ENCODE measurements at places on chromosomes 7 and 10.

GRCh38 chr7:105011141-105011830 is 2.7 kb upstream of the KMT2E start:
- no peak for DNase-seq

DNA sequence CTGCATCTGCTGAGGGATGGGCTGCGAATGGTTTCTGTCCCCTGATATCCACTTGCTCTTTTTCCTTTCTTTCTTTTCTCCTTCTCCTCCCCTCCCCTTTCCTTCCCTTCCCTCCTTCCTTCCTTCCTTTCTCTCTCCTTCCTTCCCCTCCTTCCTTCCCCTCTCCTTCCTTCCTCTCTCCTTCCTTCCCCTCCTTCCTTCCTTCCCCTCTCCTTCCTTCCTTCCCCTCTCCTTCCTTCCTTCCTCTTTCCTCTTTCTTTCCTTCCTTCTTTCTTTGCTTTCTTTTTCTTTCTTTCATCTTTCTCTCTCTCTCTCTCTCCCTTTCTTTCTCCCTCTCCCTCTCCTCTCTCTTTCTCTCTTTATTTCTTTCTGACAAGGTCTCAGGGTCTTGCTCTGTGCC is 20.2 kb upstream of the SPDYE1 start:
- no peak for DNase-seq

- no peak for DNase-seq
Measured at GRCh38 chr10:87646935-87647334, 12.7 kb upstream of the PAPSS2 start.

- DNase-seq = no peak
Measured at GRCh38 chr7:83118347-83119025, 44.2 kb downstream of the PCLO start.

- DNase-seq = no peak
Measured at GRCh38 chr7:108972004-108972403, 402.3 kb downstream of the DNAJB9 start.

DNA sequence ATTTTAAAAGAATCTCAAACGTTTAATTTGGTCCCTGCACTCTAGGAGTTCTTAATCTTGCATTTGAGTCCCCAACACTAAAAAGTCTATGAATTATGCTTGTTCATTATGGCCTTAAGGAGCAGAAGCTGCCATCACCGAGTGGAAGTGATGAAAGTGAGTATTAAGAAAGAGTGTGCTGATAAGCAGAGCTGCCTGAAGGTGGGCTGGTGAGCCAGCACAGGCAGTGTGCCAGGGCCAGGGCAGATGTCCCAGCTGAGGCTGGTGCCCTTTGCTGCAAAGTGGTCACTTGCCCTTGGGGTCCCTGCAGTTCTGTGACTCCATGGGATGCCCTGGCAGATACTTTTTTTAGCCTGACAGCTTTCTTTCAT is 72.9 kb upstream of the LOXL4 start:
- DNase-seq = no peak

GRCh38 chr10:115860182-115861107 is 412.6 kb downstream of the GFRA1 start:
- DNase-seq = no peak

GRCh38 chr10:122307669-122308416 is 36.7 kb downstream of the BTBD16 start:
- DNase-seq = no peak

GRCh38 chr10:61284222-61284890 is 168.8 kb downstream of the TMEM26 start:
- DNase-seq = no peak

DNA sequence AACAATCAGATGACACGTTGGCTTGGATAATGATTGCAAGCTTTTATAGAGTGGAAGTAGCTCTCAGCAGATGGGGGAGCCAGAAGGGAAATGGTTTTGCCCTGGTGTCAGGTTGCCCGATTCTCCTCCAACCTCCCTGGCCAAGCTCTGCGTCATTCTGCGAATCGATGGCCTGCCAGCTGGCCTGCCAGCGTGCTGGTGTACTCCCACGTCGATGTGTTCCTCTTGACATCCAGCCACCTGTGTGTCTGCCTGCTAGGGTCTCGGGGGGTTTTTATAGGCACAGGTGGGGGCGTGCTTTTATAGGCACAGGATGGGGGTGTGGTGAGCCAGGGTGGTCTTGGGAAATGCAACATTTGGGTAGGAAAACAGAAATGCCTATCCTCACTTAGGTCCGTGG is 4.6 kb downstream of the NET1 start:
- no peak for DNase-seq

DNA sequence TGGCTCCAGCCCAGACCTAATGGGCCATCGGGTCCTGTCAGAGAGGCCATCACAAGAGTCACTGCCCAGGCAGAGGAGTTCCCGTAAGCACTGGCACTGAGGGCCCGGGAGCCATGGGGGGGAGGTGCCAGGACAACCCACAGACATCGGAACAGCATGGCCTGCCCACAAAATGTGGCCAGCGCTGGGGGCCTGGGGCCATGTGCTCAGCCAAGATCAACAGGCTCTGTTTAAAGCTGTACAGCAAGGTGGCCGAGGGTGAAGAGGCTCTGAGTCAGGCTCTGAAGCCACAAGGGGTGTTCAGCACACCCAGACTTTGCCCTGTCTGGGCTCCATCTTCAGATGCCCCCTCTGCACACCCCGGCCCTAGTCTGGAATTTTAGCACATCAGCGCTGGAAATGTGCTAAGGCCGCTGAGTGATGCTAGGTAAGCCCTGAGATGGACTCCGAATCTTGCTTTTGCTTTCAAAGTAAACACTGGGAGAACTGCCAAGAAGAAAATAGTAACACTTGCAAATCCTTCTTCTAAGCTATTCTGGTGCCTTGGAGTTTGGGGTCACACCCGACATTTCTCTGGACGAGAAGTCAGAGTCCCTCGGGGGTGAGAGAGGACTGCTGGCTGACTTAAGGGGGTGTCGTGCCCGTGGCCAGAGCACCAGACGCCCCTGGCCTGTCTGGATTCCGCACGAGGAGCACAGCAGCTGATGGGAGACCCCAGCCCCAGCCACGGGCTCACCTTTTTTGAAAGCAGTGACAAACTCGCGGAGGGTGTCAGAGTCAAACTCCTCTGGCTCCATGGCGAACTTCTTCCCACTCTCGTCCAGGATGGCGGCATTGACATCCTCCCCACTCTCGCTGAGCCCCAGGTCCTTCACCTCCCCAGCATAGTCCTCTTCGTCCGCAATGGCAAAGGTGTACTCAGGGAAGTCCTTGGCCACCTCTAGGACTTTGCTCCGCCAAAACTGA is 23.6 kb downstream of the PDIA4 start:
- no peak for DNase-seq

GRCh38 chr10:126734015-126734414 is 63.5 kb upstream of the C10orf90 start:
- no peak for DNase-seq

DNA sequence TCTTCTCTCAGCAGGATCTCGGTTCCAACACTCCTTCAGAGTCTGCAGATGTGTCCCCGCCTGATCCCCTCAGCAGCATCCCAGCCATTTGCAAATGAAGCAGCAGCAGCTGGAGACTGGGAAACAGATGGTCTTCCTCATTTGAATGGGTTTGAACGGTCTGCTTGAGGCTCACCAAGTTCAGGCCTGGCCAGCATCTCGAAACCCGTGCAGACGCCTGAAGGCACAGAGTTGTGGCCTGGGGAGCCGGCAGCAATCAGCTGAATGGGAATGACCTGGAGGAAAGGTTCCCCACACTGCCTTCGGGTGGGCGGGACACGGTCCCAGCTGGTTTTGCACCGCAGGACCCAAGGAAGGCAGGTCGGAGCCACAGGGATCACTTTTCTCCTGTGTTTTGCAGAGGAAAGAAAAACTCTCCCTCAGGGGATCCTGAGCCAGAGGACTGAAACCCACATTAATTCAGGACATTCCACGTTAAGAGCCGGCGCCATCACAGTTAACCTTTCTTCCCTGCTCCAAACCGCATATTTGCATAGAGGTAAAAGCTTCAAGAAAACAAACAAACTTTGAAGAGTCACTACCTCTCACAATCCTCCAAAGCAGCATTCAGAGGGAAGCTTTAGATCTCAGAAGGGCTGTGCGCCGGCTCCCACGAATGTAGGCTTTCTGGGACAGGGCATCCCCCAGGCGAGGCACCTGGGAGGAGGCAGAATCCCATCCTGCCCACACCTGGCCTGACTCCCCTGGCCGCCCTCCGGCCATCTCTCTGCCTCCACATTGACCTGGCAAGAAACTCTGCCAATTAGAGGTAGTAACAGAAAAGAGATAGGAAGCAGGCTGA is 17.7 kb downstream of the FGFR2 start:
- DNase-seq = no peak

DNA sequence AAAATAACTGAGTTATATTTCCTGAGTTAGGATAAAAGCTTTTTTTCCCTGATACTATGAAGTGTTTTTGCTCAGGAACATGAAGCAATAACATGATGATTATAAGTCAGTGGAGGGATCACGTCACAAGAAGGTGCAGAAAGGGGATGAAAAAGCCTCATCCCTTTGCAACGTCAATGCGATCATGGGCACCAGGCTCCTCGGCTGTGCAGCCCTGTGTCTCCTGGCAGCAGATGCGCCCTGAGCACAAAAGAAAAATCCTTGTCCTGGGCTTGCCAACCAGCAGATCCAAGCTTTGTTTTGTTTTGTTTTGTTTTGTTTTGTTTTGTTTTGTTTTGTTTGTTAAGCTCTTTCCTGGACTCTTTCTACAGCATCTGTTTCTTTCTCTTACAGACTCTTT is 103.5 kb upstream of the PRSS1 start:
- DNase-seq = no peak

- DNase-seq = no peak
Measured at GRCh38 chr10:77799352-77799751, 127.2 kb downstream of the DLG5 start.

- no peak for DNase-seq
Measured at GRCh38 chr7:831596-832166, 595 bp upstream of the SUN1 start.

GRCh38 chr10:129888784-129889616 is 75.1 kb downstream of the EBF3 start:
- DNase-seq = no peak

- peak; percentile 96 for DNase-seq
Measured at GRCh38 chr10:97640174-97640867, at the start of gene PI4K2A. TSS of gene PI4K2A (plus strand) at chr10:97640671. CDS start at chr10:97640743, 72 bp downstream.

DNA sequence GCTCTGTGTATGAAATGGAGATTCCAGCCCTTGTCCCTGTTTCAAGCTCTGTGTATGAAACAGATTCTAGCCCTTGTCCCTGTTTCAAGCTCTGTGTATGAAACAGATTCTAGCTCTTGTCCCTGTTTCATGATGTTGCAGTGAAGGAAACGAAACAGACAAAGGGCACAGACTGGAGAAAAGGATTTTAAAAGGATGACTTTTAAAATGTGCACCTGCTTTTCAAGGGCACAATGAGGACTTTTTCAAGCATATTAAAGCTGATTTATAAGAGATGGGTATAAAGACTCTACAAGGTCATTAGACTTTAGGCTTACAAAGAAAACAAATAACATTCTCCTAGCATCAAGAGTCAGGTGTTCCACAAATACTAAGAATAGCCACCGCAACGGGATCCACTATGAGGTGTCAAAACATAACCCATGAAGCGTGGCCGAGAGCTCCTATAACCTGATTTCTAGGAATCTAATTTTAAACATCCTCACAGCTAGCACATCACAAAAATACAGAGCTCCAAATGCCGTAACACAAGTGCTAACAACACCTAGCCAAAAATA is 29.0 kb downstream of the DIP2C start:
- no peak for DNase-seq

DNA sequence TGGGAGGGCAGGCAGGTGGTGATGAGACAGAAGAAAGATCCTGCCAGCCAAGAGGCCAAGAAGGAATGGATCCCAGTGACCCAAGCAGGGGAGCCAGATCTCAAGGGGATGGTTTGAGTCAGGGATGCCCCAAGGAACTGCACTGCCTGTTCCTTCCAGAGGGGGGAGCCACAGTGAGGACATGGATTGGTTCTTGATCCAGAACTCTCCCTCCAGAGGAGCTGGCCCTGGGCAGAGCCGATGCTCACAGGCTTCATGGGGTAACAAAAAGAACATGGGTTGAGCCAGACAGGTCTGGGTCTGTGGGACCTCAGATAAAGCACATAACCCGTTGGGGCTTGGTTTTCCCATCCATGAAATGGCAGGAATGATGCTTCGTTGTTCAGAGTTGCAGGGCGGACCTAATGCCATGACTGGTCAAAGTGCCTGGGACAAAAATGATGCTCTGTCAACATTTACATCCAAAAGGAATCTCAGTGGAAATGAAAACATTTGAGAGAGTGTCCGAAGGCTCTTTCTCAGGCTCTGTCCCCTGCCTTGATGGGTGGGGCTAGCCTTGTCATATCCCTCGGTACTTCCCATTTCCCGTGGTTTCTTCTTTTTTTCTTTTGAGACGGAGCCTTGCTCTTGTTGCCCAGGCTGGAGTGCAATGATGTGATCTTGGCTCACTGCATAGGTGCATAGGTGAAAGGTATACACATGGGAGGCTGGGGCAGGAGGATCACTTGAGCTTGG is 4.7 kb upstream of the DENND2A start:
- DNase-seq = no peak

DNA sequence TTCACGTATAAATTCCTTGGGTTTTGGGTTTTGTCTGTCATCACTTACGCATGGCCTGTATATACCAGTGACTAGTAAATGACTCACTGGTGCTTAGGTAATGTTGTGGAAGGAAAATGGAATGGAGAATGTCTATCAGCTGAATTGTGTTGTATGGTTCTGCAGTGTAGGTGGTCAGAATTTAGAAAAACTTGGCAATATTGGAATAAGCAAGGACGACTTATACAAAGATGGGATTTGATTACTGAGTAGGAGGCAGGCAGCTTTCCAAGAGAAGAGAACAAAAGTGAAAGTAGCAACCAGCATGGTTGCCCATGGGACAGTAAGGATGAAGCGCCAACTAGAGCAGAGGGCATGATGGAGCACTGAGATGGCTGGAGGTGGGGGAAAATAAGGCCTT is 168.6 kb upstream of the CSTF2T start:
- DNase-seq = no peak

DNA sequence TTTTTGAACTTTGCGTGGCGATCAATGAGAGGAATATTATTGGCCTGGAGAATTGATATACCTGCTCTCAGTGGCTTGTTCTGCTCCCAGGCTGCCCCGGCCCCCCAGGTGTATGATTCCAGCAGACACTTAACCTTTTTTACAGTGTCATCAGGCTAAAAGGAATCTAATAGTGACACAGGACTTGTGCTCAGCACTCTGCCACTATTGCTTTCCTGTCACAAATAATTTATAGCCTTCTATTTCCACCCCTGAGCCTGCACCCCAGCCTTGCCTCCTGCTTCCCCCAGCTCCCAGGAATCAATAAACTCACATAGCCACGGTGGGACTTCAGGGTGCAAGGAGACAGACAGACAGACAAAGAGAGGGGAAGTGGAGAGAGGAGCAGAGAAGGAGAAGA is 28.3 kb downstream of the PAX2 start:
- no peak for DNase-seq

GRCh38 chr7:13047061-13047460 is 359.6 kb downstream of the ARL4A start:
- DNase-seq = no peak

- DNase-seq = no peak
Measured at GRCh38 chr7:26117142-26117807, 34.7 kb upstream of the NFE2L3 start.

All from stimulated activated CD4-positive, alpha-beta T cell treated with anti-CD3 and anti-CD28 coated beads, Interleukin-15, amount 100 ng/mL, for 1 hour (primary cell).